ENCODE measurements at places on chromosomes 2 and 18.

DNA sequence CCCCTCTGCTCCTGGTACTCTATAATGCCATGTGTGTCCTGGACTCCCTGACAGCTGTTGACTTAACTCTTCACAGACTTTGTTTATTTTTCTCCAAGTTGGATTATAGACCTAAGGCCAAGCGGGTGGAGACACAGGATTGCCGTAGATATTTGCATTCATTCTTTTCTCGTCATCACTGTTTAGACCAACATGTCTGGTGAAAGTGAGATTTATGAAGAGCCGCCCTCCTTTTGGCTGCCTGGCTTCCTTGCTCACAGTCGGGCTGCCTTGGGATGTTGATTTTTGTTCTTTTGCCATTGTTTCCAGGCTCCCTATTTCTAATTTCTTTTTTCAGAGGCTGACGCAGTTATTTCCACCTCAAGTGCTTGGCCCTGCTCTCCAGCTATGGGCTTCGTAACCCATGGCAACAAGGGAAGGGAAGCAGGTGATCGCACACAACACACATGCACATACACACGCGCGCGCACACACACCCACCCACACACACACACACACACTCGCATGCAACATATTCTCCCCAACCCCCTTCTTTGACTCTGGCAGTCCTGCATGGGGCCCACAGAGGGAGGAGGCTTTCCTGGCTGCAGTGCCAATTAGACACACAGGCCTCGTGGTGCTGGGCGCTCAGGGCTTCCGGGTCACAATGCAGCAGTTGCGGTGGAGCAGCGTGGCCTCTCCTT lies 296.5 kb downstream of the MTX2 start:
- DNase-seq, result no peak

- DNase-seq, result peak; percentile 28
Measured at GRCh38 chr2:207012461-207012860, 73.1 kb downstream of the CPO start.

DNA sequence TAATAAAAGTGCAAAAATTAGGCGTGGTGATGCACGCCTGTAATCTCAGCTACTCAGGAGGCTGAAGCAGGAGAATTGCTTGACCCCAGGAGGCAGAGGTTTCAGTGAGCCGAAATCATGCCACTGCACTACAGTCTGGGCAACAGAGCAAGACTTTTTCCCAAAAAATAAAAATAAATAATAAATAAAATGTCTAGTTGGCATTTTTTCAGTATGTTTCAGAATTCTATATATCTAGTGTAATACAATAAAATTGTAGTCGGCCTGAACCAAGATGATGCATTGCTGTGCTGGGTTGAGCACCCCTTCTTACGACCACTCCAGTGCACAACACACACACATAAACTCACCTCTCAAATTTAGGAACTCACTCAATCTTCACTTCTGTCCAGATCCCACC lies 108.2 kb downstream of the XIRP2 start:
- no peak for DNase-seq

DNA sequence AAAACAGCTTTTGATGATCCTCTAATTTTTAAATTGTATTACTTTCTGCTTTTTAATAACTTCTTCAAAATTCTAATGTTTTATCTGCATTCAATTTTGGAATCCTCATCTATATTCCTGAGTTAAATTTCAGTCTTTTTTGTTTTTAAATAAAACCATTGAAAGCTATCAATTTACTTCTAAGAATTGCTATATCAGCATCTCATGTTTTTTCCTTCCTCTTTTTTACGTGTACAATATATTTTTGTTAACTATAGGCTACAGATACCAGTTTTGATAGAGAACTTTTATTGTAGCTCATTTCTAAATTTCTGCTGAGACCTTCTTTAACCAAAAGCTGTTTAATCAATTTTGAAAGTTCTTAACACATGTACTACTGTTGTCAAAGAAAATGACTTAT lies 84.5 kb downstream of the SS18 start:
- DNase-seq, result no peak

DNA sequence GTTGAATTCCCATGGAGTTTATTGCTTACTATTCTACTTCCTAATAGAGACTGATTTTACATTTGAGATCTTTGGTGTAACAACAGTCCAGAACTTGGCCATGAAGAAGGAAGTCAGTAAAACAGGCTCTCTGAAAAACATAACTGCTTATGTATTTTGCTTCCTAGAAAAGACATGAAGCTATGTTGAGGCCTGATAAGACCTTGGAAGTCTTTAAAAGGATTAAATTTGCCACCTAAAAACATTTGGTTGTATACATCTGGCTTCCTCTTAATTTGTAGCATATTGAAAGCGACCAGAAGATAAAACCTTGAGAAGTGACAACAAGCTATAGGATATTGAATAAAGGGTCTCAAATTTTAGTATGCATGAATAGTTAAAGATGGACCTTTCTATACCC lies 36.4 kb downstream of the PTRHD1 start:
- no peak for DNase-seq

- DNase-seq, result no peak
Measured at GRCh38 chr2:109158237-109158636, 29.2 kb downstream of the SH3RF3 start.

DNA sequence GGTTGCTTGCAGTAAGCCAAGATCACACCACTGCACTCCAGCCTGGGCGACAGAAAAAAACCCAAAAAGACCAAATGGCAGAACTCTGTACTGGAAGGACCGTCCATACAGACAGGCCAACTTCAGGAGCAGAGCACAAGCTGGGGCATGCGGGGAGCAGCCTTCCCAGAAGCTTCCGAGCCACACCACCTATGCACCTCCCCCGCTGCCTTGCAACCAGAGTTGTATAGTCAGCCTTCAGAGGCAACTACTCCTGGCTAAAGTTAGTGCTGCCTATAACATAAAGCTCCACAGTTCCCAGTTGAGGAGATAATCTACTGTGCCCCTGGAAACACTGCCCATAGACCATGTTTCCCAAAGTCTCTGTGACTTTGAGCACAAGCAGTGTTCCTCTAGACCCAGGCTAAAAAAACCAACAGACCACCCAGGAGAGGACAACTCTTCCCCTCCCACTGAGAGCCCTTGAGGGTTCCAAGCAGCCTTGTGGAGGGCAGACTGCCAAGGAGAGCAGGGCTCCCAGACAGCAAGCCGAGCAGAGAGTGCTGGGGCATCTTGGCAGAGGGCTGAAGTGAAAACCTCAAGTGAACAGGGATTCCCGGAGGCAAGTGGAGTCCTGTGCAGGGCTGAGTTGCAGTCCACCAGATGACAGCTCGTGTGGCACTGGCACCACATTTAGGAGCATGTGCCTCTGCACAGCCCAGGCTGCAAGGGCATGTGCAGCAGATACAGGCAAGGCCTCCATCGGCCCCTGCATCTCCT lies 6.8 kb downstream of the SFT2D3 start:
- DNase-seq, result peak; percentile 44

DNA sequence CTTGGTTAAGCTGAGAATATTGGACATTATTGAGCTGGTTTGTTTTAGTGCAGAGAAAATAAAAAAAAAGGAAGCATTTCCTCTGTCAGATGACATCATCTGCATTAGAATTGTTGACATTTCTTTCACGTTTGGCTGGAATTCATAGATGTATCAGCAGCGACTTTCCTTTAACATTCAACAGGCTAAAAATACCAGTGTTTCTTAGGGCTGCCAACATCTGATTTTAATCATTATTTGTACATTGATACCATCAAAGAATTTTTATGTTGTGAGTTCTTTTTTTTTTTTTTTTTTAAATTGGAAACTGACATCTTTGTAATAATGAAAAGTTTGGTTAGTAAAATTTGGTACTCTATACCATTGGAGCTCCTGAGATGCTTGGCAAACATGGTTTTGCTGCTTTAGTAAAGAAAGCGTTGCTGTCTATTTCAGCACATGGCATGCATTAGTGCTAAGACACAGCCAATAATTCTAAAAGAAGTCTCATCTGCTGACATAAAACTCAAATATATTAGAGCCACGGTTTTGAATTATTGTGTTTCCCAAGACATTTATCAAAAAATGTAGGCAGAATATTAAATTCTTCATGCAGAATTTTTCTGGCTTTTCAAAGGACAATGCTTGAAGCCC lies 33.6 kb downstream of the GTF2A1L start:
- DNase-seq, result no peak

DNA sequence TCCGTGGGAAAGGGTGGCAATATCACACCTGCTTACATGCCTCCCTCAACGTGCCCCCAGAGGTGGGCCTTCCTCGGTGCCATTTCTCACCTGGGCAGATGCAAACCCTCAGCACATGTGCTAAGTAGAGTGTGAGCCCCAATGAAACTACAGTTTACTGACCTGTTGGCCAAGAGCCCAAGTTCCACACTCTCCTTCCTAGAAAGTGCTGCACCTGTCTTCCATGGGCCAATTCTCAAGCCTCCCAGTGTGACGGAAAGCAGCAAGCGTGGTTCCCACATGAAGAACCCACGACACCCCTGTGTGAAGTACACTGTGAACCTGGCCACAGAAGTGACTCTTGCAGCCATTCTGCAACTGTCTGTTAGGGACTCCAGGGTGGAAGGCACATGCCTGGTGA lies 73.7 kb downstream of the UXS1 start:
- no peak for DNase-seq

GRCh38 chr18:28030458-28030857 lies 146.5 kb downstream of the CDH2 start:
- no peak for DNase-seq

- DNase-seq, result peak; percentile 48
Measured at GRCh38 chr2:150878356-150878755, 383.3 kb downstream of the RBM43 start.

DNA sequence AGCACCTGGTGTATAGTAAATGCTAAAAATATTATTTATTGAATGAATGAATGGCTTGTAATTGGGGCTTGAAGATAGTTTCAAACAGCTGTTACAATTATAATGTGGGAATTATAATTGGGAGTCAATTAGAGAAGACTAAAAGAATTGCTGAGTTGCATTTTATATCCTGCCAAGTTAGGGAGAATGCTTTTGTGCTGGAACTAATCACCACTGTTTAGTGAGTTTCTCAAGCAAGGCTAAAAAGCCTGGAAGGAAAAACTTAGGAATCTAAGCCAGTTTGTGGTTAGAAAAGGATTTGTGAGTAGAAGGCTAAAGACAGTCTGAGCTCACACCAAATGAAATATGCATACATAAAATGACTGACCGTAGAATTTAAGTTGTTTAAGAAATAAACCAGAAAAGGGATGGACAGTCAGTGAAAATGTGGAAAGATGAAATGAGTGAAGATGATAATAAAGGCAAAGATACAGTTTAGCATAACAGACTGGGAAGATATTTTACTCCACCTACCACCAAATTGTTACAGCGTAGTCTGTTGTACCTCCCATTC lies 647.7 kb upstream of the FSHR start:
- no peak for DNase-seq

GRCh38 chr18:11850821-11851145 lies 430 bp upstream of the CHMP1B start:
- DNase-seq, result peak; percentile 65

- DNase-seq, result no peak
Measured at GRCh38 chr2:64727013-64727767, 73.5 kb upstream of the SERTAD2 start.

- peak; percentile 18 for DNase-seq
Measured at GRCh38 chr18:61732854-61733253, 160.0 kb downstream of the RNF152 start.

GRCh38 chr2:104344985-104345384 lies 508.9 kb upstream of the POU3F3 start:
- DNase-seq, result no peak

- no peak for DNase-seq
Measured at GRCh38 chr2:54063967-54064535, 51.4 kb upstream of the ACYP2 start.

DNA sequence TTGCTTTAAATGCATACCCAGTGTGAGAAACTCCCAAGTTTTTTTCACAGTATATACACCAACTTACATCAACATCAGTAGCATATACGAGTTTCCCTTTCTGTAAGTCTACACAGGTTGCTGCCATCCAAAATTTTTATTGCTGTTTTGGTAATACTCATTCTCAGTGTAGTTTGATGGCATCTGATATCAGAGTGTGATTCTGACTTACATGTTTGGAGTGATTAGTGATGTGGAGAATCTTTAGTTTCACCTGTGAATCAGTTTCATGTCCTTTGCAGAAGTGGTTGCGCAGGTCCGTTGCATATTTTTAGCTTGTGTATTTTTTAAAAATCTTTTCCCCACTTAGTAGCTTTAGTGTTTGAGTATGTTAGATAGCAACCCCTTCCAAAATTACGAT lies 50.1 kb downstream of the CCDC74A start:
- no peak for DNase-seq

DNA sequence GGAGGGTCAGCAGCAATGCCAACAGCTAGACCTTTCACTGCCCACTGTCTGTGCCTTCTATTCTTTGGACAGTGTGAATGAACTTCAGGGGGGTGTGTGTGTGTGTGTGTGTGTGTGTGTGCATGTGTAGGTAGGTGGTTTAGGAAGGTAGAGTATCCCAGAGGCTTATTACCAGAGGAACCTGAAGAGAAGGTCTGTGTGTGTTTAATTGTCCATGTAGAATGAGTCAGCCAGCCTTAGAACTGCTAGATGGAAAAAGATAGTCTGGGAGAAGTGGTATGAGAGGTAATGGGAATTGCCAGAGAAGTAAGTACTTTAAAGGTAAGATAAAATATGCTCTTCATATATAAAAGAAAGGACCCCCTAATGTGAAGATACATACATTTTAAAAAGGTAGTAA lies 522.2 kb downstream of the PIK3C3 start:
- no peak for DNase-seq

DNA sequence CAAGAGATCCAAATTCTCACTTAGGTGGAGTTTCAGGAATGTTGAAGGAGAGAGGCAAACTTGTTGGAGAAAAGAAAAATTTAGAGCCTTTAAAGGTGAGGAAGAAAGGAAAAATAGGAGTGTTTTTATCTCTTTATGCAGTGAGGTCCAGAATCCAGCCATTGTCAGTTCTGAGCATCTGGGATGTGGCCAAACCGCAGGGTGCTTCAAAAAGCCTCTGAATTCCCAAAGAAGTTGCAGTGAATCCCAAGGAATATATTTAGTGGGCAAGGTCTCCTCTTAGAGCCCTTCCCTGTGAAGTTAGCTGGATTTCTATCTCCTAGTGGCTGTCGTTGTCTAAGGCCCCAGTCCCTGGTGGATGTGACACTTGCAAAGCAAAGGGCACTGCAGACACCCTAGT lies 51.2 kb downstream of the MTCL1 start:
- no peak for DNase-seq

GRCh38 chr2:163044114-163044513 lies 205.5 kb upstream of the KCNH7 start:
- DNase-seq, result no peak

DNA sequence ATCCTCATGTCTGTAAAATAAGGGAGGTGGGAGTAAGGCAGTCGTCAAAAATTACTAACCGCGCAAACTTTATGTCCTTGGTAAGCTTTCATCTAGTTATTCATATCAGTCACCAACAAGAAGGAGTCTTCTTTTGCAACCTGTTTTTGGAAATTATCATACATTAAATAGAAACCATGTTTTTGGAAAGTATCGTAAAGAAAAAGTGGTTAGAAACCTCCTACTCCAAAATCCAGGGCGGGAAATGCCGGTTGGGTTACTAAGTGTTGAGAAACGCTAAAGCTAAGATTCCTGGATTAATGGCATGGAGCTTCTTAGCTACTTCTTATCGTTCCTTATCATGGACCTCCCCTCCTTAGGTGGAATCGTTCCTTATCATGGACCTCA lies 778 bp downstream of the BBS5 start:
- peak; percentile 10 for DNase-seq

GRCh38 chr2:231968820-231969219 lies 7.3 kb downstream of the DIS3L2 start:
- DNase-seq, result no peak

GRCh38 chr2:9263428-9263827 lies 56.8 kb downstream of the ASAP2 start:
- no peak for DNase-seq

Data from RPMI7951 (cell line).